Activated naive CD4-positive, alpha-beta T cell treated with anti-CD3 and anti-CD28 coated beads, Interleukin-2, amount 50 U/mL, for 16 hours (primary cell): ENCODE measurements at places on chromosomes 1 and 21.

GRCh38 chr21:25420831-25421230 is 186.4 kb downstream of the MRPL39 start:
- DNase-seq: no peak

- no peak for DNase-seq
Observed at GRCh38 chr1:172146141-172146850, 274.2 kb upstream of the C1orf105 start.

DNA sequence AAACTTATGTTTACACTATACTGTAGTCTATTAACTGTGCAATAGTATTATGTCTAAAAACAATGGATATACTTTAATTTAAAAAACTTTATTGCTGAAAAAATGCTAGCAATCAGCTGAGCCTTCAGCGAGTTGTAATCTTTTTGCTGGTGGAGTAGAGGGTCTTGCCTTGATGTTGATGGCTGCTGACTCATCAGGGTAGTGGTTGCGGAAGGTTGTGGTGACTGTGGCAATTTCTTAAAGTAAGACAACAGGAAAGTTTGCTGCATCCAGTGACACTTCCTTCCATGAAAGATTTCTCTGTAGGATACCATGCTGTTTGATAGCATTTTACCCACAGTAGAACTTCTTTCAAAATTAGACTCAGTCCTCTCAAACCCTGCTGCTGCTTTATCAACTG is 234.7 kb upstream of the CSF3R start:
- no peak for DNase-seq

GRCh38 chr1:207884266-207885029 is 26.5 kb downstream of the CD34 start:
- no peak for DNase-seq

- no peak for DNase-seq
Observed at GRCh38 chr1:167221126-167221737, 546 bp downstream of the POU2F1 start.

DNA sequence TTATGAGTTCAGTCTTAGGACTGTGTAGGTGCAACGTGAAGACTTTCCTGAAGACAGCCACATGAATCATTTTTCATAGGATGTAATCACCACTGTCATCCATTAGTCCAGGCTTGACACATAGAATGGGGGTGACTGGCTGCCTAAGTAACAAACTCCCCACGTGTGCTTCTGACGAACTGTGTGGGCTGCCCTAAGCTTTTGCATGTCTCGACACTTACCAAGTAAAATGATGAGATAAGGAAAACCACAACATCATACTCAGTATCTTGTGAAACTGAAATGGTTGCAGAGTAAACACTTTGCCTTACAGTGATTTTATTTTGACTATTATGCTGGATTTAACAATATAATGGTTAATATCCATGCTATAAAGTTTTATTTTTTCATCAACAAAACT is 19.5 kb downstream of the ERG start:
- no peak for DNase-seq

- DNase-seq: no peak
Observed at GRCh38 chr1:56573311-56573710, 6.1 kb downstream of the PLPP3 start.
